ENCODE measurements at places on chromosomes 3 and 15.

- DNase-seq: no peak
Measured at GRCh38 chr15:95620934-95621579, 709.4 kb upstream of the NR2F2 start.

- DNase-seq: no peak
Measured at GRCh38 chr15:66899555-66900350, 165.6 kb upstream of the SMAD3 start.

DNA sequence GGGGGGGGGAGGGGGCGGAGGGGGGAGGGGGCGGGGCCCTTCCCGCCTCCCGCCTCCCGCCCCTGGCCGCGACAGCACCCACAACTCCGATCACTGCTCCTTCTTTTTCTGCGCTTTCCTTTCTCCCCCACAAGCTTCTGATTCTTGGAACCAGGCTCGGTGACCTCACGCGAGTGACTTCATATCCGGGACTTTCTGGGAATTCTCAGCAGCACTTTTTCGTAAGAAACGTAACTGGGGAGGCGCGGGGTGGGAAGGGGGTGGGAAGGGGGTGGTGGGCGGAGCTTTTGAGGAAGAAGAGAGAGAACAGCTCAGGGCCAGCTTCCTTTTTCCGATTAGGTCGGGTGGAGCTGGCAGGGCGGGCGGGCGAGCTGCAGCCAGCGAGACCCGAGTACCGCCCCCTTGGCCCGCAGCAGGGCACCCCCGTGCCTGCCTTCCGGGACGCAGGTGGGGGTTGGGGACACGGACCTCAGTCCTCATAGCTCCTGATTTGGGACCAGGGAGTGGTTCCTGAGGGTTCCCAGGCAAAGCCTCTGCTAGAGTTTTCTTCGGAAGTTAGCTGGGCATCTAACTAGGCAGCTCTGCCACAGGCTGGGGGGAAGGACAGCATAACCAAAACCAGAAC is 14.6 kb downstream of the XIRP1 start:
- DNase-seq: peak; percentile 59

- DNase-seq: no peak
Measured at GRCh38 chr15:88242586-88243555, 13.7 kb downstream of the NTRK3 start.

DNA sequence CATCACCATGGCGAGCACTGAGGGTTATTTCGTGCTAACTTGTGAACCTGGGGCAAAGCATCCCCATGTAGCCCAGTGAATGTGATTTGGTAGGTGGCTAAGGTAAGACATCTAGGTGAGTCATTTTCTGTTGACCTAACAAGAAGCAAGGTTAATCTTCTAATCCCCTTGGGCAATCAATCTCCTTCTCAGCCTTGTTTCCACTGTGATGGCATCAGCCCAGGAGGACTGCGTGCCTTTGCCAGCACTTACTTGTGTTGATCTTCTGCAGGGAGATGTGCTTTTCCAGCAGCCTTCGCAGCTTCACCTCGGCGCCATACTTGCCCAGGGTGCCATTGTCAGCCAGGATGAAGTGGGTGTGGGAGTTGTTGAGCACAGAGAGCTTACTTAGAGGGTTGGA is 35.7 kb downstream of the TRPM1 start:
- no peak for DNase-seq

DNA sequence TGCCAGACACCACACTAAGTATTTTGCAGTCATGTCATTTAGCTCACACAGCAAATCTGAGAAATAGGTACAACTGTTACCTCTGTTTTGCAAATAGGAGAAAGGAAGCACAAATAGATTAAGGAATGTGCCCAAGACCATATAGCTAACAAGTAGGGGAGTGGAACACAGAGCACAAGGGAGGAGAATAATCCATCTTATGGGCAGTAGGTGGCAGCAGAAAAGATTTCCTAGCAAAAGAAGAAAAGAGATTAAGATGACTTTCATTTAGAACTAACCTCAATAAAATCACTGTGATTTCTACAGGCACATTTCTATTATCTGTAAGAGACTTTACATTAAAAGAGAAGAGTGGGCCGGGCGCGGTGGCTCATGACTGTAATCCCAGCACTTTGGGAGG is 49.1 kb downstream of the NR1I2 start:
- DNase-seq: no peak

GRCh38 chr15:71254491-71254890 is 139.2 kb downstream of the THSD4 start:
- no peak for DNase-seq
